Kidney epithelial cell (primary cell): ENCODE measurements at places on chromosomes 1 and 21.
A peak's percentile ranks its signal among the peaks of the same experiment; 100 is the strongest.

DNA sequence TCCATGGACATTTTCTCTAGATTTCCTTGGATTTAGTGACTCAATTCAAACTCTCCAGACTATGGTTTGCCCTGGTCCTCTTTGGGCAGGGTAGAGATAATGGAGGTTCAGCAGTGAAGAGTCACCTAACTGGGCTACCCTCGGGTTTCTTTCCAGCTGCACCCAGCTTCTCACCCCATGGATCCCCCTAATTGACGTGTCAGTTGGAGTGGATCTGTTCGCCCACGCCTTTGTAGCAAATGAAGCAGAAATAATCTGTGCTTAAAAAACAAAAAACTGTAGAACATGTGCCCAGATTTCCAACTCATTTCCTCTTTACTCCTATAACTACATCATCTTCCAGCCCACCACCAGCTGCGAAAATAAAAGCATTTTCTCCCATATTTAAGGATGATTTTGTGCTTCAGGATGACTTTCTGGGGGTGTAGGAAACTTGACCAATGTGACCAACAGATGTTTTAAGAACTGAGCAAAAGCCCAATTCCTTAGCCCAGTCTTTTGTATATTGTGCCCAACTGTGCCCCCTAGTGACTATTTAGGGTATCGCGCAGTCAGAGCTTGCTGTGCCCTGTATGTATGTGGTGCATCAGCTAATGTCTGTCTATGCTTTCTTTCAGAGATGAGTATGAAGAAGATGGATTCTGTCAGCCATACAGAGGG lies 66.5 kb upstream of the UBE2U start:
- peak; percentile 67 for DNase-seq

DNA sequence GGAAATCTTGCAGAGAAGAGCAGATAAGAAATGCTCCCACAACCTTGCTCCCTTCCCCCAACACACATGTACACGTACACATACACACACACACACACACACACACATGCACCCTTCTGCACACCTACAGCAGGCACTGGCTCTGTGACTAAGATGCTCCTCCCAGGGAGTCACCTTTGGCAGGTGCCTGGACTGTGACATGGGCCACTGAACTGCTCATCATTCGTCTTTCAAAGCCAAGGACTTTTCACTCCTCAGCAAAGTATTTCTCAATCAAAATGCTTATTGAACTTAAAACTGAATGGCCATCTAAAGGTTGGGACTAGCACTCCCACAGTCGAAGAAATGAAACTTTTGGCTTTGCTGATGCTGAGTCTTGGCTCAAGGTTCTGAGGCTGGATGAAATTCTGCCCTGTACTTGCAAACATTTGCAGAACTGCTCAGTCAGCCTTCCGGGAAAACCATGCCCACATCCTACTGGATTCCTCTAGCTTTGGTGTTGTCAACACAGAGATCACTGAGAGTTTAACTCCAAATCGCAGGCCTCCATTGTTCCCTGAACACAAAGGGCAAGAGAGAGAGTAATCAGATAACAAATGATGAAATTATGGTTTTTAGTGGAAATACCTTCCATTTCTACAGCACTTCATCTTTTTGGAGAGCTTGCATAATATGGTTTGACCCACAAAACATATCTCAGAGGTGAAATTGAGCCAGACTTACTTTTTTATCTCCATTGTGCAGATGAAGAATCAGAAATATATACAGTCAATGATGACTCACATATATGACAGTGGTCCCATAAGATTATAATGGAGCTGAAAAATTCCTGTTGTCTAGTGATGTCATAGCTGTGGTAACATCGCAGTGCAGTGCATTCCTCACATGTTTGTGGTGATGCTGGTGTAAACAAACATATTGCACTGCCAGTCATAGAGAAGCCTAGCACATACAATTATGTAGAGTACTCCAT lies 72.4 kb upstream of the BCAR3 start:
- DNase-seq = peak; percentile 56

DNA sequence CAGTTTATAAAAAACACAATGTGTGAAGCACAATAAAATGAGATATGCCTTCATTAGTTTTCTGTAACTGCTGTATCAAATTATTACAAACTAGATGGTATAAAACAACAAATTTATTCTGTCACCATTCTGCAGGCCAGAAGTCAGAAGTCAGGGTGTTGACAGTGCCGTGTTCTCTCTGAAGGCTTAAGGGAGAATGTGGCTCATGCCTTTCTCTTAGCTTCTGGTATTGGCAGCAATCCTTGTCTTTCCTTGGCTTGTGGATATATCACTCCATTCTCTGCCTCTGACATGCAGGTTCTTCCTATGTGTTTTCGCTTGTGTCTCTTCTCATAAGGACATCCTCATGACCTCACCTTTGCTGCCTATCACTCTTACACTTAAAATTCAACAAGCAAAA lies 10.1 kb downstream of the NEK7 start:
- DNase-seq = no peak

DNA sequence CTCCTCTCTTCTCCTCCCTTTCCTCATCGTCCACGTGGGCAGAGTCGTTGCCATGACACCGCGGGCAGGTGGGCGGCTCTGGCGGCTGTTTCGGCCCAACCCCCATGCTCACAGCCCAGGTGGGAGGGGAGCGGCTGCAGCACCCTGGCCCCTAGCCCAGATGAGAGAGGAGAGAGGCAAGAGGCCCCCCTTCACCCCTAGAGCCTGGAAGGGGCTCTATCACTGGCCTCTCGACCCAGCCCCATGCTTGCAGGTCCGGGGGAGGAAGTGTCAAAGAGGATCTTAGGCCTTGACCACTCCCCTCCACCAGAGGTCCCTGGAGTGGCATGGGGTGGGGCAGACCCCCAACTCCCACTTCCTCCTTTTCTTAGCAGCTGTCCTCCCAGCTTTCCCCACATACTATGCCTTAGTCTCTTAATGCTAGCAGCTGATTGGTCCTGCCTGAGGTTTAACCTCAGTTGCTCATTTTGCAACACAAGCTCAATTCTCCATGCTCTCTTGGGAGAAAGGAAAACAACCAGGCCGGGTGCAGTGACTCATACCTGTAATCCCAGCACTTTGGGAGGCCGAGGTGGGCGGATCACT lies 10.4 kb downstream of the DLGAP3 start:
- no peak for DNase-seq

DNA sequence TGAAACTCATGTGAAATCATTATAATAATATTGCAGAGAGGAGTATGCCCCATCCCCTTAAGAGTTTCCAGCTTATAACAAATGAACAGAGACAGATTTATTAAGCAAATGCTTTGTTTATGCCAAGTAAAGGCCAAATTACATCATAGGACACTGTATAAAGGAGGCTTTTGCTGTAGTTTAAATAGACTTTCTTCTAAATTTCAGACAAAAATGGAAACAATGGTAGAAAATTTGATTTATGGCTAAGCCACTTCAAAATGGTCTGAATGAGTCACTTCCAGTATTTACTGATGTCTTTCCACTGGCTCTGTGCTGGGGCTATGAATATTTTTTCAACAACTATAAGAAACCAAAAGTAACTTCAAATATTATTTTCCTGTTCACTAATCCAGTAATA lies 81.1 kb upstream of the ST6GALNAC5 start:
- DNase-seq = no peak

GRCh38 chr1:39183503-39184353 lies 20.8 kb upstream of the MACF1 start:
- DNase-seq = peak; percentile 95

- DNase-seq = no peak
Measured at GRCh38 chr1:208737922-208738321, 493.7 kb upstream of the PLXNA2 start.

DNA sequence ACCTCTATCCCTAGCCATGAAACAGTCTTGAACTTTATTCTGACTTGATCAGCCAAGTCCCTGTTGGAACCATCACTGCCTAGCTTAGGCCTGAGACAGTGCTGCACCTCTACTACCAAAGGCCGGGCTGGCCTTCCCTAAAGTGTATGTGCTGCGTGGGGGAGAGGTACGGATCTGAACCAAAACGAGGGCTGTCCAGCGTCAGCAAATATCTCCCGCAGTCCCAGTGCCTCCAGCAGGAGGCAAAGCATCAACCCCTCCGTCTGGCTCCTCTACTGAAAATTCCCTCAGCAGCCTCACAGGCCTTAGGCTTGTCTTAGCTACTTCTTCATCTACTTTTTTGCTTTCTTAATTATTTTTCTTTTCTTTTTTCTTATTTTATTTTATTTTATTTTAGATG lies 33.3 kb upstream of the KIF26B start:
- DNase-seq = no peak

- no peak for DNase-seq
Measured at GRCh38 chr1:15833069-15833679, 14.3 kb upstream of the SPEN start.
